ENCODE measurements at places on chromosomes 1 and 21.

GRCh38 chr1:241408170-241408569 lies 51.2 kb upstream of the RGS7 start:
- DNase-seq = no peak

DNA sequence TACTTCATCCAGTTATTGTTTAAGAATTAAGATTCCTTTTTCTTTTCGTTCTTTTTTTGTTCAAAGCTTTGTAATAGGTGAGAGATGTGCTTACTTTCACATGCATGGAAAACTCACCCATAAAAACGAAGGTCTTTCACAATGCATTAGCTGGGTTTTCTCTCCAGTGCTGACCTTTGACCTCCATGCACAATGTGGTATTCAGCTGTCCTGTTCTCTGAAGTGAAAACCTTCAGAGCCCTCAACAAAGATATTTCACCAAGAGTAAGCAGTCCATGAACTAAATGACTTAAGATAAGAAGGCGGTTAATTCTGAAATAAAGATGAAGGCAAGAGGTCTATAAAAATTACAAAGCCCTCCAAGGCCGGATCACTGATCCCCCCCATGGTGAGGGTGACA lies 77.1 kb upstream of the IPO9 start:
- DNase-seq = no peak

- no peak for DNase-seq
Measured at GRCh38 chr1:151843398-151843797, 3.8 kb upstream of the C2CD4D start.

DNA sequence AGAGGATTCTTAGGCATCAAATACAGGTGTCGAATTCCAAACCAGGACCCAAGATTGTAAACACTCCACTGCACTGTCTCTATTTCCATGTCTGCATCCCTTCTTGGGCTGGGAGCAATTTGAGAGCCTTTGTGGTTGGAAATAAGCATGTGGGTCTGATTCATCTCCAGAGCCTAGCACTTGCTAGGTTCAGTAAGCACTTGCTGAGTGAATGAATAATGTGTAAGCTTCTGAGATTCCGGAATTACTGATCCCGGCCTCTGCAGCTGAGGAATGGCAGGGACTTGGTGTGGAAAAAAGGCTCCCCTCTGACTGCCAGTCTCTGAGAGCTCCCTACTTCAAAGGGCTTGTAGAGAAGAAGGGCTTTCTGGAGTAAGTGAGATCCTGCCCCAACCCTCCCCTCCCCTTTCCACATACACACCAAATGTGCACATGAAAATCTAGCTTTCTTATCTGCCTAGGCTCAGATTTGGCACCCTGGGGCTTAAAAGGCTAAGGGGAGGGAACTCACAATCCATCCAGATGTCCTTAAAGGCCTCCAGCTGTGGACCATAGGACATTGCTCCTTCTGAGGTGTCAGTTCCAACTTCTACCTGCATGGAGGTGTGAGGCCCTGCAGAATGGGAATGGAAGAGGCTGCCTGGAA lies 39.6 kb upstream of the TRABD2B start:
- DNase-seq = no peak

- DNase-seq = no peak
Measured at GRCh38 chr1:239758756-239759155, 332.9 kb upstream of the FMN2 start.

GRCh38 chr1:107405236-107405635 lies 264.4 kb downstream of the NTNG1 start:
- no peak for DNase-seq

- DNase-seq = no peak
Measured at GRCh38 chr1:19348441-19349198, 36.5 kb downstream of the SLC66A1 start.

GRCh38 chr1:167629681-167630567 lies at the start of gene RCSD1:
Gene RCSD1 (plus strand): TSS chr1:167630232. CDS start chr1:167630424, 192 bp downstream.
- DNase-seq = no peak

- DNase-seq = no peak
Measured at GRCh38 chr1:223864084-223864483, 18.3 kb upstream of the TP53BP2 start.

DNA sequence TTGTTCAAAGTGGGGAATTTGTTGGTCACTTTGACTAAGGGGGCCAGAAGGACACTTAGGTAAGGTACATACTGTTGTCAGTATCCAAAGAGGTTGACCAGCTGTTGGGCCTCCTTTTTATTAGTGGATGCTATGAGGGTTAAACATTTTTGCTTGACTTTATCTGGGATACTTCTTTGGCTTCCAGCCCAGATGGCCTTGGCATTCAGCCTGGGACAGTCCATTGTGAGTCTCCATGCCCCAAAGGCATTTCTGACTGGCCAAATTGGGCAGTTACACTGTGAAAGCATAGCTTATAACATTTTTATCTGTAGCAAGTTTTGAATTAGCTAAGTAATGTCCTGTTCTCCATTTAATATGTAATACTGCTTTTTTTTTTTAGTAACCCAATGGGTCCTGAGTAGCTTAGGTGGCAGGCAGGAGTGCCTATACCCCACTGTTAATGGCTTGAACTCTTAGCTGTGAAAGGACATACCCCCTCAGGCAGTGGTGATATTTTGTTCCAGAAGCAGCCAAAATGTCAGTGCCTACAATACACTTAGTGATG lies 35.4 kb upstream of the CD1D start:
- DNase-seq = no peak

GRCh38 chr1:55673416-55673815 lies 458.3 kb upstream of the USP24 start:
- DNase-seq = no peak

GRCh38 chr1:201286445-201286844 lies 3.1 kb downstream of the PKP1 start:
- no peak for DNase-seq

GRCh38 chr1:42456754-42457089 lies 379 bp downstream of the PPCS start:
- no peak for DNase-seq

DNA sequence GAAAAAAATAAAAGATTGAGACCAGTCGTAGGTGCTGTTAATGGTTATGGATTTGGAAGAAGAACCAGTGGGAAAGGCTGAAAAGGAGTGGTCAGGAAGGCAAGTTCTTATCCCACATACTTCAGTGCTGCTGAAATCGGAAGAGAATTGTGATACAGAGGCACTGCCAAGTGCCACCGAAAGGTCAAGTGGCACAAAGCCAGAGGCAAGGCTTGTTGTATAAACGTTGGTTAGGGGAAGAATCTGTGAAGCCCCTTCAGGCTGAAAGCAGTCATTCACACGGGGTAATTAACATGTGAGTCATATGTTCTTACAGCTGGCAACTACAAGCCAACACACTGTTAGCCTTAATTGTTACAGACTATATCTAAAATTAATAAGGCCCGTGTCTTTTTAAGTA lies 48.8 kb downstream of the ZBTB40 start:
- DNase-seq = no peak

- no peak for DNase-seq
Measured at GRCh38 chr1:37868466-37868865, 9.1 kb upstream of the MTF1 start.
